ENCODE measurements at places on chromosomes 2 and 18.

DNA sequence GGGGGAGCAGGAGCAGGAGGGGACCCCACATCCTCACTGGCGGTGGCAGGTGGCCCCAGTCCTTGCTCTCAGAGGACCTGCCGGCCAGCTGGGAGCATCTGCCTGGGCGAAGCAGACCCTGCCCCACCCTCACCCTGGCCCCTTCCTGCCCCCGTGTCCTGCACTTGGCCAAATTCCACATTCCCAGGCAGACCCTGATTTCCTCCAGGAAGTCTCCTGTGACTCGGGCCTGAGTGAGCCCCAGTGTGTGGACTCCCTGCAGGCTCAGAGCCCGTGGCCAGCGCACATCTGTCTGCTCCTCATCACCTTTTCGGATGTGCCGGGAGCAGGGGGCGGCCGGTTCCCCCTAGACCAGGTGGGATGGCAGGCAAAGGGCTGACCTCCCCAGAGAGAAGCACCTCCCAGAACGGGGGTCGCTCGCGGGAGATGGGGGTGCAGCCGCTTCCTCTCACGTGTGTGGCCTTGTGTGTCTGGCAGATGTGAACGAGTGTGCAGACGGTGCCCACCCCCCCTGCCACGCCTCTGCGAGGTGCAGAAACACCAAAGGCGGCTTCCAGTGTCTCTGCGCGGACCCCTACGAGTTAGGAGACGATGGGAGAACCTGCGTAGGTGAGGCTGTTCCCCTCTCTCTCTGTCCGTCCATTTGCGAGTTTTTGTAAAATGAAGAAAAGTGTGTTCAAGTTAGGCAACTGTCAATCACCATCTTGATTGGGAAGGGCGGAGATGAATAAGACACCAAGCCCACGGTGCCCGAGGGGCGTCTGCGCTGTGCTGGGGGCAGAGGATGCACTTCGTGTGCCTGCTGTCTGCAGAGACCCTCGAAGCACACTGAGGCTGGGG lies 90.4 kb downstream of the TPO start:
- no peak for DNase-seq

DNA sequence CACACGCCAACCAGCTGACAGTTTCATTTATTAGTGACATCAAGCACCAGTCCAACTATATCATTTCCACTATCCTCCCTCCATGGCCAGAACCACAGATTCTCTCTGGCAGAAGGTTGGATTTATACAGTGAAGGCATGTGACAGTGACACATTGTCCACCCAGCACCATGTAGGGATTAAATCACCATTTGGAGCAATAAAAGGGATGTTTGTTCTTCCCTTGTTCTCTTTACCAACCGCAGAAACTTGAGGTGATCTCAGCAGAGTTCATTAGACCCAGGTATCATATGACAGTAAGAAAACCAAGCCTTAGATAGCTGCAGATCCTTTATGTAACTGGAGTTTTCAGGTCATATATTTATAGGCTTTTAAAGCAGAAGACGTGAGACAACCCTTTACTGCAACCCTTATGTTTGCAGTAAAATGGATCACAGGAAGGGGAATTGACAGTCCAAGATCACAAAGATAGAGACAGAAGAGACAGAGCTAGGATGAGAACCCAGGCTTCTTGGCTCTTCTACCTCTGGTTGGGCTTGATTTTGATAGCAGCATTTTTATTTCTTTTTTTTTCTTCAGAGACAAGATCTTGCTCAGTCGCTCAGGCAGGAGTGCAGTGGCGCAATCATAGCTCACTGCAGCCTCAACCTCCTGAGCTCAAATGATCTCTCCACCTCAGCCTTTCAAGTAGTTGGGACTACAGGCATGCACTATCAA lies 80.1 kb downstream of the XDH start:
- DNase-seq: no peak

- DNase-seq: no peak
Measured at GRCh38 chr18:55265984-55266383, 306.7 kb upstream of the CCDC68 start.

DNA sequence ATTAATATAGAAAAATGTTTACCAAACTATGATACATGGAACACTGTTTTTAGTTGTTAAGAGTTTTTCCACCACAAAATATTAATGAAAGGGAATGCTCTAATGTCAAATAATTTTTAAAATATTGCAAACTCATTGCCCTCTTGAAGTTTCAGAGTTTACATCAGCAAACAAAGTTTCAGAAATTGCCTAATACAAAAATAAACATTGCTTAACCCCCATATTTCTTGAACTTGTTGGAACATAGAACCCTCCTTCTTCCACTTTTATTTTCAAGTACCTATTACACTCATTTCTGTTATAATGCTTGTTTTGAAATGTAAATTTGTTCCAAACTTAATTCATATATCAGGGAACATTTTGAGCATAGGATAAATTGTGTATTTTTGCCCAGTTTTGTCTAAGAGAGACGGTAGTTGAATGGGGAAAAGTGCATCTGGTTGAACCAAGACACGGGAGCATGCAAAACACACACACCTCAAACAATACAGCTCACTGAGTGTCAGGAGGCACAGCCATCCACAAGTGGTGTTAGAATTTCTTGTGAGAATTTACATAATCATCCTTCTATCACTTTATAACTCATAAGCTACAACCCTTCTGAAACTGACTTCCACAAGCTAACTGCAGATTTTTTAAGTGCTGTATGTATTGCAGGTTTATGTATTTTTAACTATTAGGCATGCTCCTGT lies 5.3 kb upstream of the MC4R start:
- no peak for DNase-seq

DNA sequence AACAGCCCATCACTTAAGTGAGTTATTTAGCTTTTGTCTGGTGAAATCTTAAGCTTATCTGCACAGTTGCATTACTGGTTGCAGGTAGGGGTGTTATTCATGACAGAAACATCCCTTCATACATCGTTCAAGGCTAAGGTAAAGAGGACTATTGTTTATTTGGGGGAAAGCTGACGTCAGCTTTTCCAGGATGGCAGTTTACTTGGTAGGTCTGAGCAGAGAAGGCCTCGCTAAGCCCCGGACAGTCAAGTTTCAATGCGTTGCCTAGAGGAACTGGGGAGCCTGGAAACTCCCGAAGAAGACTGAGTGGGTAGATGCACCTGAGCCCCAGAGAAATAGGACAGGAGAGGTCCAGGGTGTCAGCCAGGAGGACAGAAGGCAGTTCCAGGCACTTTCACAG lies 2.2 kb downstream of the RNU4ATAC start:
- DNase-seq: no peak

DNA sequence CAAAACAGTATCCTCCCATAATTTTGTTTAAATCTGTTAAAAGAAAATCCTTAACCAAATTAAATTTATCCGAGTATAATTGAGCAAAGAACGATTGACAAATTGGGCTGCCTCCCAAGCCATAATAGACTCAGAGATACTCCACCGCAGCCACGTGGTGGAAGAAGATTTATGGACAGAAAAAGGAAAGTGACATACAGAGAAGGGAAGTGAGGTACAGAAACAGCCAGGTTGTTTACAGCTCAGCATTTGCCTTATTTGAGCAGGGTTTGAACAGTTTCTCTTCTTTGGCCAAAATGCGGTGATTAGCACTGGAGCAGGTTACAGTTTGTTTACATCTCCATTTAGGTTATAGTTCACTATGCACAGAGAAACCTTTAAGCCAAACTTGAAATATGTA lies 60.8 kb downstream of the KYNU start:
- no peak for DNase-seq

DNA sequence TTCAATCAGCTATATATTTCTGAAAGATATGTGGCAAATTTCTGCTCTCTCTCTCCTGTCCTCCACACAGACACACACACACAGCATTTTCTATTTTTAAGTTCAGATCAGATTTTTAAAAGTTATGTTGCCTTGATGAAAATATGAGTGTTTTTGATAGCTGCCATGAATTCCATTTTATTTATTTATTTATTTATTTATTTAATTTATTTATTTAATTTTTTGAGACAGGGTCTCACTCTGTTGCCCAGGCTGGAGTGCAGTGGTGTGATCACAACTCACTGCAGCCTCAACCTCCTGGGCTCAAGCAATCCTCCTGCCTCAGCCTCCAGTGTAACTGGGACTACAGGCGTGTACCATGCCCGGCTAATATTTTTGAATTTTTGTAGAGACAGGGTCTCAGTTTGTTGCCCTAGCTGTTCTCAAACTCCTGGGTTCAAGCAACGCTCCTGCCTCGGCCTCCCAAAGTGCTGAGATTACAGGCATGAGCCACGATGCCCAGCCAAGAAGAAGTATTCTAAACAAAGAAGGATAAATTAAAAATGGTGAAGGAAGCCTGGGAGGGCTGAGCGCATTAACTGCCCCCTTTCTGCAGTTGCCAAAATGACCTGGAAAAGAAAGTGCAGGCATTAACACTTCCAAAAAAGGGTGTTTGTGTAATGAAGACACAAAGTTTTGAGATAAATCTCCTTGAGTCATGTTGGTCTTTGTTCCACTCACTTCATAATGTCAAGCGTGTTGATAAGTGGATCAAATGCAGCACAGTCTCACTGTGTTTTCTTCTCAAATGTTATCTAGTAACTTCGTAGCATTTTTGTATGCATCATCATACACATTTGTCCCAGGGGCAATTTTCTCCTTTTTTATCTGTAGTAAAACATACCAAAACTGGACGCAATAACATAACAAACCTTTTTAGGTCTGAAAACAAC lies 11.1 kb upstream of the IMPA2 start:
- no peak for DNase-seq

- peak; percentile 32 for DNase-seq
Measured at GRCh38 chr2:150681120-150681804, 193.8 kb upstream of the RND3 start.

DNA sequence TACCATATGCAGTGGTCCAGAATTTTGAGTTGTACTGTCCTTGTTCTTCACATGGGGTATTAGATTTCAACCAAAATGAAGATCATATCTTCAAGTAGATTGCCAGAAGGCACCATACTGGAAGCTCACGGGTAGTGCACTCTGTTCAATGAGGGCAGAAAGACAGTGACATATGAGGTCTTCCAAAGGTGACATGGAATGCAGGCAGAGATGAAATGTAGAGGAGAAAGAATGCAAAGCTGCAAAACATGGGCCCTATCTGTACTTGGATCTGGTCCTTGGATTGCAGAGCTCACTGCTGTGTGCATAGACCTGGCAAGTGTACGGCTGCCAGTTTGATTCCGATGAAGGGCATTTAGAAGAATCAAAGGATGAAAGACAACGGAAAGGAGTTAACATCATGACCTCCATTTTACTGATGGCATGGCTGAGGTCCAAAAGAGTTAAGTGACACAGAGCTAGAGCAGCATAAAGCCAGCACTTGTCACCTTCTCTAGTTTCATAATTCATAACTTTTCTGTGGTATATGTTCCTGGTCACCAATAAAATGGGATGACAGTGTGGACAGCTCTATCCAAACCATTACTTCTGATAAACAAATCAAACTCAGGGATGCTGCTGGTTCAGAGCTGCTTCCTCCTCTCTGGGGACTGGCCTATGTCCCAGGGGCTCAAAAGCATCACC lies 64.7 kb downstream of the BCL2 start:
- no peak for DNase-seq

GRCh38 chr2:27485496-27485895 lies 4.0 kb downstream of the IFT172 start:
- no peak for DNase-seq

GRCh38 chr2:115161771-115162493 lies 719.5 kb downstream of the DPP10 start:
- DNase-seq: no peak

- DNase-seq: no peak
Measured at GRCh38 chr2:195438692-195439091, 218.3 kb upstream of the SLC39A10 start.

All from pulmonary artery endothelial cell (primary cell).